Stimulated activated CD8-positive, alpha-beta memory T cell treated with anti-CD3 and anti-CD28 coated beads, Interleukin-7, amount 100 ng/mL, for 4 hours (primary cell): ENCODE measurements at places on chromosomes 13 and 19.
A peak's percentile ranks its signal among the peaks of the same experiment; 100 is the strongest.

DNA sequence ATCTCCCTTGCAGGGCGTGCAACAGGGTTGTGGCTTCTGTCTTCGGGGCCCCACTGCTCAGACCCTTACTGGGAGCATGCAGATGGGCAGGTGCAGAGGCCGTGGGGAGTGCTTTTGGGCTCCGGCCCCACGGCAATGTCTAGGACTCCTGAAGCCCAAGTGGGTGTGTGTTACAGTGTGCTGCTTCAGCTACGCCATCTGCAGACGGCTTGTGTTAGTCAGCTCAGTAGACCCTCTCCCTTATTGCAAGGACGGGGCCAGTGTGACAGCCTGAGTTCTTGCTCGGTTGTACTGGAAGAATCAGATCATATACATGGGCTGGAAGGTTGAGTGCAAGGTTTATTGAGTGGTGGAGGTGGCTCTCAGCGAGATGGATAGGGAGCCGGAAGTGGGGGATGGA lies 39.3 kb downstream of the DNAJC3 start:
- DNase-seq = no peak

DNA sequence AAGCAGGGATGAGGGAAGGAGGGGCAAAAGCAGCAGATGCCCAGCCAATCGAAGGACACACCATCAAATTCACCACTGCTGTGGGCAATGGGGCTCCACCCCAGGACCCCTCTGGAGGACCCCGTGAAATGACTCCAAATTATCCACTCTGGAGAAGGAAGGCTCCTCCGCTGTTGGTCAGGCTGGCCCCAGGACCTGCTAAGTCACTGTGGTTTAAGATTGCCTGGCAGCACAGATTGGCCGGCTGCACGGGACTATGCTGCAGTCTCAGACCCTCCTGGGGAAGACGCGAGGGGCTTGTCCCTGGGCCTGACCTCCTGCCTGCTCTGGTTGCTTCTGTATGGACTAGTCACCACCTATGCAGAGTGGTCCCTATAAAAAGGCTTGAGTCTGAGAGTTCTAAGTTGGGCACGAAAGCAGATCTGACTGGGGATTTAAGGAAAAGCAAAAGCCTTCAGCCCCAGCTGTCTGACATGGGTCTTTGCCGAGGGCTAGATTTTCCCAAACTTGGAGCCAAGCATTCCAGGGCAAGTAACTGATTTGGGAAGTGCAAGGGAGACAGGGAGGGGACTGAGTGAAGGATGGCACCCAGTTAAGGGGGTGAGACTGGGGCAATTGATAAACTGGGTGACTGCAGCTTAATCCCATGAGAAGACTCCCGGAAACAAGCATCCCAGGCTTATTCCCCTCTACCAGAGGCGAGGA lies 91.7 kb downstream of the TSHZ3 start:
- no peak for DNase-seq

DNA sequence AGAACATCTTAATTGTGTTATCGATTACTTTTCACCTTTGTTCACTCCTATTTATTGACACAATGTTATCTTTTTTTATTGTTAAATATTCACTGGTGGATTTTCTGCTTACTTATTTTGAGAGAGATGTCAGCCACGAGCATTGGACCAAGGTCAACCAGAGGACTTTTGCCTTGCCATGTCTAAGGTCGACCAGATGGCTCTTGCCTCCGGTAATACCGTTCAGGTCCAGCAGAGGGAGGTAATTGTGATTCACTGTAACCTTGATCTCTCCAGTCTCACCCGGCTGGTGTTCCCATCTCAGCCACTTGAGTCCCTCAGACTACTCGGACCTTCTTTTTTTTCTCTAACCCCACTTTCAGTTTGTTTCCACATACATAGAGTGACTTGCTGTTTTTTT lies 1438.1 kb downstream of the UQCRFS1 start:
- no peak for DNase-seq

DNA sequence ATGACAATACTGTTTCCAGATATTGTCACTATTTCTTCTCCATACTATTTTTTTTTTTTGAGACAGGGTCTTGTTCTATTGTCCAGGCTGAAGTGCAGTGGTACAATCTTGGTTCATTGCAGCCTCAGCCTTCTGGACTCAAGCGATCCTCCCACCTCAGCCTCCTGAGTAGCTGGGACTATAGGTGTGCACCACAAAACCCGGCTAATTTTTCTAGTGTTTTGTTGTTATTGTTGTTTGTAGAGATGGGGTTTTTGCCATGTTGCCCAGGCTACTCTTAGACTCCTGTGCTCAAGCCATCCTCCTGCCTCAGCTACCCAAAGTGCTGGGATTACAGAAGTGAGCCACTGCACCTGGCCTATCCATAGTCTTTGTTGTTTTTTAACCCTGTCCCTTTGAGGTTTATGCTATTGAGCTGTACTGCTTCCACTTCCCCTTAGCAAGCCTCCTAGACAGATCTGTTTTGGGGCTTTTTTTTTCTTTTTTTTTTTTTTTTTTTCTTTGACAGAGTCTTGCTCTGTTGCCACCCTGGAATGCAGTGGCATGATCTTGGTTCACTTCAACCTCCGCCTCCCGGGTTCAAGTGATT lies 27.6 kb upstream of the MAP3K10 start:
- DNase-seq = no peak

DNA sequence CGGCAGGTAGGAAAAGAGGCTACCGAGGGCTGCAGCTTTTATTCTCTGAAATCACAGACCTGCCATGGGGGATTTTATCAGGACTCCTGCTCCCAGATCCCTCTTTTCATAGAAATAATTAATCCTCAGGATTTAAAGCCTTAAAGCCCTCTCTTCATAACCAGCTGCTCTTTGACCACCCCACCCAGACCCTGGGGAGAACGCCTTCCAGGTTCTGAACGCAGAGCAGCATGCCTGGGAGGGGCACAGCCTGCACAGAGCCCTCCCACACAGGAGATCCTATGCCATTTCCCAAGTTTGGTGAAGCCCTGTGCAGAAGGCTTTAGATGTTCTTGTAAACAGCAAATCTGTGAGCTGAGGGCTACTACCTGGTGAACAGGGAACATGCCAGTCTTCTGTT lies 91.1 kb downstream of the STOML3 start:
- DNase-seq = no peak

GRCh38 chr19:29189033-29189360 lies 24.0 kb downstream of the UQCRFS1 start:
- no peak for DNase-seq

DNA sequence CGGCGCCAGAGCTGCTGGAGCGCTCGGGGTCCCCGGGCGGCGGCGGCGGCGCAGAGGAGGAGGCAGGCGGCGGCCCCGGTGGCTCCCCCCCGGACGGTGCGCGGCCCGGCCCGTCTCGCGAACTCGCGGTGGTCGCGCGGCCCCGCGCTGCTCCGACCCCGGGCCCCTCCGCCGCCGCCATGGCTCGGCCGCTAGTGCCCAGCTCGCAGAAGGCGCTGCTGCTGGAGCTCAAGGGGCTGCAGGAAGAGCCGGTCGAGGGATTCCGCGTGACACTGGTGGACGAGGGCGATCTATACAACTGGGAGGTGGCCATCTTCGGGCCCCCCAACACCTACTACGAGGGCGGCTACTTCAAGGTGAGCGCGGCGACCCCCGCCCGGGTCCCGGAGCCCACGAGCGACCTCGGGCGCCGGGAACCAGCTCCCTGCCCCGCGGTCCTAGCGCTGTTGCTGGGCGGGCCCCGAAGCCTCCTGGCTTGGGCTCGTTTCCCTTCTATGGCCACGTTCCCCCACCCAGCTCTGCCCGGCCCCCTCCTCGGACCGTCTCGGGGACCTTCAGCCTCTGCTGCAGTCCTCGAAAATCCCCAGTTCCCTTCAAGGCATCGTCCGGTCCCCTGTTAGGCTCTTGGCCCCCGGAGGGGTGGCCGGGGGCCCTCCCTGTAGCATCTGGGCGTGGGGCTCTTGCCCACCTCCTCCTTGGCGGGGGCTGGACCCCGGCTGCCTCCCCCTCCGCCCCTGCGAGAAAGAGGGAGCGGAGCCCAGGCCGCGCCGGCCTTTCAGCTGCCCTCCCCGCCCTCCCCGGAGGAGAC lies at the start of gene CDC34:
Gene CDC34 (plus strand): TSS at position 8 of the 808 bp plus-strand sequence. CDS start 172 bp downstream, at position 180.
- no peak for DNase-seq

- DNase-seq = no peak
These were observed 115.4 kb upstream of the TMTC4 start for GRCh38 chr13:100789968-100790367.

DNA sequence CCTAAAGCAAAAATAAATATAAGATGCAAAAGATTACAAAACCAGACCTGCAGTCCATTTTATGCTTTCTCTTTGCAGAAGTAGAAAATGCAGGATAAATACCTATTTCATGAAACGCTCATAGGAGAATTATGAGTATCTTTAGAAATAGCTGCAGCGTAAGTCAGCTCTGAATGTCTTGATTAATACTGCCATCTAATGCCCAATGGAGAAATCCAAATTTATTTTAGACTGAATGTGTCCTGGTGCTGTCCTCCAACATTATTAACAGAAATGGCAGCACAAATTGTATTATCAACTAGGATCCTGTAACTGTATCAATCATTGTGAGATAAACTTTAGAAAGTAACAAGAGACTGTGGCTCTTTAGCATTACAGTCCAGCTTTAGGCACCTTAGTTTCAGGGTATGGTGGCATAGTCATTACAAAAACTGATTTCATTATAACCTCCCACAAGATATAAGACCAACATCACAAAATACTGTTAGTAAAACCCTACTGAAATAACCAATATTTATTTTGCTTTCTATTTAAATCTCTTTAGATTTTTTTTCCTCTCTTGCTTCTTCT lies 162.1 kb upstream of the MIR17HG start:
- no peak for DNase-seq

DNA sequence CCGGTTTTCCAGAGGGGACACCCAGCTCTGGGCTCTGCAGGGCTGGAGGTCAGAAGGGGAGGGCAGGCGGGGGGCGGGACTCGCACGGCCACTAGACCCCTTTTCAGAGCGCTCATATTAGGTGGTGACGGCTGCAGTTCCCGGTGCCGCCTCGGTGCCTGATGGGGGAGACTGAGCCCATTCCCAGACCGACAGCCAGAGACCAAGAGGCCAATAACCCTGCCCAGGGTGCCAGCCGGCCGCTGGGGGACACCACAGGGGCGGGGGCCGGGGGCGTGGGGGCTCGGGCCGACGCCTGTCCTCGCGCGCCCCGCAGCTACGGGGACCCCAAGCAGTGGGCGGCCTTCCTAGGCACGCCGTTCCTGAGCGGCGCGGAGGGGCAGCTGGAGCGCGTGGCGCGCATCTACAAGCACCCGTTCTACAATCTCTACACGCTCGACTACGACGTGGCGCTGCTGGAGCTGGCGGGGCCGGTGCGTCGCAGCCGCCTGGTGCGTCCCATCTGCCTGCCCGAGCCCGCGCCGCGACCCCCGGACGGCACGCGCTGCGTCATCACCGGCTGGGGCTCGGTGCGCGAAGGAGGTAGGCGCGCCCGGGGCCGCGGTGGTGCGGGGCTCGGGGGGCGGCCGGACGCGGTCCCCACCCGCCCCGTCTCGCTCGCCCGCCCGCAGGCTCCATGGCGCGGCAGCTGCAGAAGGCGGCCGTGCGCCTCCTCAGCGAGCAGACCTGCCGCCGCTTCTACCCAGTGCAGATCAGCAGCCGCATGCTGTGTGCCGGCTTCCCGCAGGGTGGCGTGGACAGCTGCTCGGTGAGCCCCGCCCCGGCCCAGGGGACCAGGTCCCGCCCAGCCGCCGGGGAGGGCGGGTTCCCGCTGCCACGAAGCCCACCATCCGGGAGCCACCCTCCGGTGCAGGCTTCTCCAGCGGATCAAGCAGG lies 2.4 kb downstream of the TIMM13 start:
- no peak for DNase-seq

GRCh38 chr13:67186995-67187569 lies 43.1 kb downstream of the PCDH9 start:
- DNase-seq = no peak

DNA sequence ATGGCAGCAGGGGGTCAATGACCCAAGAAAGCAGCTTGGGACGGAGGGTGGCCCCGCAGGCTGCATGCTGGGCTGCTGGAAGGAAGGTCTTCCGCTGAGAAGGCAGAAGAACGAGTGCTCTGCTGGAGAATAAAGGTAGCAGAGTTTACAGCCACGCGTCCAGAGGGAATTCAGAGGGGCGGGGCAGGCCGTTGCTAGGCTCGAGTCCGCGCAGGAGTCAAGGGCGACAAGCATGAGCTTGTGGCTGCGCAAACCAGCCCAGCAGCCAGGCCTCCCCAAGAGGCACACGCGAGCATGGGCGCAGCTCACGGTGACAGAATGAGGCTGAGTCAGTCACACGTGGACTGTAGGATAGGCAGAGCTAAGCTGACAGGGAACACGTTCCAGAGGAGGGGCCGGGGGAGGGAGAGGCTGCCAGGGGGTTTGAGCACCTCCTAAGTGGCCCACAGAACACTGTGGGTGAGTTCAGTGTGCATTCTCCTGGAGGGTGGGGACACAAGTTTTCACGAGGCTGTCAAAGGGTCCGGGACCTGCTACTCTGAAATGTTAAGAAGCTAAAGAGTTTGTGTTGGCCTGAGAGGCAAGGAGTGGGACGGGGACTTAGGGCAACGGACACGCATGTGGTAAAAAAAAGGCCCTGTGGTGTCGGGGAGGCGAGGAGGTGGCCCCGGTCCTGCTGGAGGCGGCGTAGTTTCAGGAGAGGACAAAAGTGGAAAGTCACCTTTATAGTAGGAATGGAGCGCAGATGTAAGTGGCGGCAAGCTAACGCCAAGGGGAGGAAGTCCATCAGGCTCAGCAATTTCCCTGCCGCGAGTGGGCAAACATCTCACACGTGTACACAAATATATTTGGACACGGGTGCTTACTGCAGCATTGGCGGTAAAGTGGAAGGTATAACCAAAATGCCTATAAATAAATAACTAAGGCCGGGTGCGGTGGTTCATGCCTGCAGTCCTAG lies 17.7 kb downstream of the RFX2 start:
- no peak for DNase-seq

GRCh38 chr13:97387485-97387839 lies 46.5 kb upstream of the RAP2A start:
- DNase-seq = no peak

DNA sequence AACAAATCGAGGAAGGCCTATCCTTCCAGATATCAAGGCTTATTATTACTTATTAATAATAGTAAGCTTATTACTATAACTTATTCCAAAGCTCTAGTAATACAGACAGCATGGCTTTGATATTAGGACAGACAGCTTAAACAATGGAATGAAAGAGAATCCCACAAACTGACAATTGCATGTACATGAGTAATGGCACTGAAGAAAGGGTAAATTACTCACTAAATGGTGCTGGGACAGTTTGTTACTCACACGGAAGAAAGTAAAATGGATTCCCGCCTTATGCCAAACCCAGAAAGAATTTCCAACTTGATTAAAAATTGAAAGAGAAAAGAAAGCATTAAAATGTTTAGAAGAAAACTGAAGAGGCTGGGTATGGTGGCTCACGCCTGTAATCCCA lies 60.3 kb downstream of the MIPEP start:
- no peak for DNase-seq

DNA sequence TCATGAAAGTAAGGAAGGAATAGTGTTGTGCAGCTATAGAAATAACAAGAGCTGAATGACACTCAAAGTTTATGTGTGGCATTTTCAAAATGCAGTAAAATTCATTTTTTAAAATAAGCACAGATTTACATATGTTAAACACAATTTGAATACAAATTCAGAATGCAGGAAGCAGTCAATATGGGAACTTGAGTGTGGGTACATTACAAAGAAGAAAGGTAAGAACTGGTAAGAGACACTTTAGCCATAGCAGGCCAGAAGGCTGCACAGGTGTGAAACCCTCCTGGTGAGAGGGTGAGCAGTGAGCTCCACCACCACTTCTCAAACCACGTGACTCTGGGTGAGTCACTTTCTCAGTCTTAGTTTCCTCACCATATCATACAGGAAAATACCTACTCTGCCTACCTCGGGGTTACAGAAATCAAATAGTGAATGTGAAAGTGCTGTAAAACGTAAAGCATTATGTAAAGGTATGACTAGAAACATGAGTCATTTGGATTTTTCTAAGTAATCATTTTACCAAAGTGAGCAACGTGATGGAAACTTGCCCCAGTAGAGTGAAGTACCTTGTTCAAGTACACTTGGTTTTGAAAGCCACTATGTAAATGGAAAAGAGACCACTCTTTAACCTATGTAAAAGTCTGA lies 40.5 kb downstream of the USP12 start:
- peak; percentile 66 for DNase-seq
